Stimulated activated CD4-positive, alpha-beta T cell treated with anti-CD3 and anti-CD28 coated beads, Interleukin-1b, Interleukin-23, amount 100 ng/mL, for 4 hours (primary cell): ENCODE measurements at places on chromosomes 3 and 15.

DNA sequence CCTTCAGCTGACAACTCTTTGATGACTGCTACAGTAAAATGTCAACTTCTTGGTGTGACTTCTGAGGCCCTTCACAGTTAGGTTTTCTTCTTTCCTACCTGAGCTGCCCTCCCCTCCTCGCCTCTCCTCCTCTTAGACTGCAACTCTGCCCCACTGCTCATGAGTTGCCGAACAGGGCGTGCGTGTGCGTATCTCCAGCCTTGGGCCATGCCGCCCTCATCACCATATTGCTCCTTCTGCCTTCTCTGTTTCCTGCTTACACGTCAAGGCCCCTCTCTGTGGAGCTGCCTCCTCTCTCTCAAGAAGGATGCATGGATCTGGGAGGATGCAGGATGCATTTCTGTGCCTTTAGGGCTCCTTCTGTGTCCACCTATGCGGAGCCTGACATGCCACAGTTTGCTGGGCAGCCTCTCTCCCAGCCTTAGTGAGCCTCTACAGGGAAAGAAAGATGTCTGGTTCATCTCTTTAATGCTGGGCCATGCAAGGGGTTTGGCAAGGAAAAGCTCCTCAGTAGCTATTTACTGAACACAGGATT lies 205.9 kb downstream of the RPLP1 start:
- DNase-seq, result no peak

DNA sequence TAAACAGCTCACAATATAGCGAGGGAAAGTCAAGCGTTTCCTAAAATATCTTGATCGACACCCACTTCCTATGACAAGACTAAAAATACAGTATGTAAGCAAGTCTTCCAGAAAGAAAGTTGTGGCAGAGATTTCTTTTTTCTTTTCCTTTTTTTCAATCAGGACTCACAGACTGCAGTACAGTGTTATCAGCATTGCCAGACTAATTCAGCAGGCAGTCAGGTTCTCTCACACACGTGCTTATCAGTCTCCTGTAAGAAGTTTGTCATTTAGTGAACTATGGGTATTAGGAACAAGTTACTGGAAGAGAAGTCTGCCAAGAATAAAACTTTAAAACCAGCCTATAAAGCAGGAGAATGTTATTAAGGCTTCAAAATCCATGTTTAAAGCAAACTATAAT lies 32.8 kb upstream of the ZNF385D start:
- no peak for DNase-seq

DNA sequence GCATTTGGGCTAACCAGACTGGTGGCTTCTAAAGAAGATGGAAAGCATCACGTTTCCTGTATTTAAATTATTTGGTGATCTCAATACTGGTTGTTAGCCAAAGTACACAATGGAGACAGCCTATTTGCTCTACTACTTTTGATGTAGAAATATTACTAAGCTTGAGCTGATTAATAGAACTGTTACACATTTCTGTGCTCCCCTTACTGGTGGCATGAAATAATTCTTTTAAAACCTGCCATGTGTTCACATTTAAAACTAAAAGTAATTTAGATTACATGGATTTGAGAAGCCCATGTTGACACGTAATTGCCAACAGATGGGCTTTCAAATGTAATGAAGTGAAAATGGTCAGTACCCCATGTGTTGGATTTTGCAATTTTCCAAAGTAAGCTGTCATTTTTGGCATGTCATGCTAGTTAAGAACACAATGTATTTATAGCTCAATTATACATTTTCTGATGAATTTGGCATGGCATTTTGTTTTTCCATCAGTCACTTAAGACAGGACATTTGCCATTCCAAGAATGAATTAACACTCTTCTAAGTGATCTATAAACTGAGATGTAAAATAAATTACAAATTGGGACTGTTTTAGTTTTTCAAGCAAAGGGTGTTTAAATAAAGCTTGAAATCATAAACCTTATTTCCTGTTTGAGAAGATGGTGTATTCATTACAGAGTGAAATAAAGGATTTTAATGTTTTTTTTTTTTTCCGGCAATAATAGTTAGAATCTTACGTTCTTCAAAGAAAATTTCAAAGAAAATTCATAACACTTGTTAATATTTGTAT lies 10.8 kb upstream of the RARRES1 start:
- DNase-seq, result no peak

DNA sequence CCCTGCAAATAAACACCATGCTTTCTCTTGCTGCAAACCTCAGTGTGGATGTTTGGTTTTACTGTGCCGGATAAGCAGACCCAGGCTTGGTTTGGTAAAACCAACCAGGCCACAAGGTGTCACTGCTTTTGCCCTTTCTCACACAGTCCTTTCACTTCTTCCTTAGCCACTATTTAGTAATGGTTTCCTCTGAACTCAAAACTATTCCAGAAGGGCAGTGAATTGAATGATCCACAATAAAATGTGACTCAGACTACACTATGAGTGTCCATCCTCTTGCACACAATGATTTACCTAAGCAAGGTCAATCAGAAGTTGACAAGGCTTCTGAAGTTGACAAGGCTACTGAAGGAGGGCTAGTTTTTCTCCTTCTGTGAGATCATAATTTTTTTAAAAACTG lies 552.4 kb upstream of the CCDC54 start:
- no peak for DNase-seq

GRCh38 chr3:187922704-187923416 lies 177.6 kb upstream of the BCL6 start:
- no peak for DNase-seq

DNA sequence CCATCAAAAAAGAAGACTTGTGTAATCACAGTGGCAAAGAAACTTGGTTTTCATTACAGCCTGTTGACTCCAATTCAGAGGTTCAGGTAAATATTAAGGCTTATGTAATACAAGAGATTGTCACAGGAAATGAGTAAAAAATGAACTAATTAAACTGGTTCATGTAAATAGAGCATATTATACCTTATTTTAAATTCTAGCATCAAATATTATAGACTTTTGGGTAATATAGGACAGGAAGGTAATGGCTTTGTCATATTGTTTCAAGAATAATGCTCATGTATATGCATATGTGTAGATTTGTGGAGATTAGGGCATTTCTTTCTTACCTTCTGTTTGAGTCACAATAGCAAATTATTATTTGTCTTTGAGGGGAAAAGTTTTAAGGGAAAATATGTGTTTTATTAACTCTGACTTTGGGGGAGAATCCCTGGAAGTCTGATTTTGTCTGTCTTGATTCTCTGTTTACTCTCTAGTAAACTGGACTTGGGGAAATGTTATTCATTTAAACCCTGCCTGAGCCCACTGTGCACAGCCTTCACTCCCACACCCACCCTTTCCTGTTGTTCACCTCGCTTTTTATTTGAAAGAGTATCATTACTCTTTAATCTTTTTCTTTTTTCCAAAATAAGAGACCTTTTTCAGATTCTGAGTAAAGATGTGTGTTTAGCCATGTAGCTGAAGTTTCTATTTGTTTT lies 43.0 kb downstream of the RASA2 start:
- DNase-seq, result no peak

GRCh38 chr15:70432924-70433495 lies 330.3 kb downstream of the UACA start:
- DNase-seq, result no peak
